ENCODE measurements at places on chromosomes 4 and X.

GRCh38 chrX:100587861-100588260 is 3.1 kb downstream of the TNMD start:
- DNase-seq, result no peak

GRCh38 chr4:115325836-115326235 is 212.4 kb upstream of the NDST4 start:
- DNase-seq, result no peak

DNA sequence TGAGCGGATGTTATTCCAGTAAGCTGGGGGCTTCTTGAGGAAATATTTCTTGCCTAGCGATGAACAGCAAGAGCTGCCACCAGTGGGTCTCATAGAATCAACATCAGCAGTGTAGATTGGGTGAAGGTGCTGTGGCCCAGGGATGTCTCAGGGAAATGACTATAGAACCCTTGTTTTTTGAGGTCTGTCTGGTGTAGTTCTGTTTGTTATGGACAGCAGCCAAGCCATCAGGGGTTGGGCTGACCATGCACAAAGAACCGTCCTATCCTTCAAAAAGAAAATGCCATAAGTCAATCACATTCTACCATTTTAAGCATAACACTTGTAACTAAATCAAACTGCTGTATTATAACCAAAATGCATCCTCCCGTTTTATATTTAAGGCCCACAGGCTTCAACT is 17.3 kb upstream of the C1GALT1C1 start:
- no peak for DNase-seq

DNA sequence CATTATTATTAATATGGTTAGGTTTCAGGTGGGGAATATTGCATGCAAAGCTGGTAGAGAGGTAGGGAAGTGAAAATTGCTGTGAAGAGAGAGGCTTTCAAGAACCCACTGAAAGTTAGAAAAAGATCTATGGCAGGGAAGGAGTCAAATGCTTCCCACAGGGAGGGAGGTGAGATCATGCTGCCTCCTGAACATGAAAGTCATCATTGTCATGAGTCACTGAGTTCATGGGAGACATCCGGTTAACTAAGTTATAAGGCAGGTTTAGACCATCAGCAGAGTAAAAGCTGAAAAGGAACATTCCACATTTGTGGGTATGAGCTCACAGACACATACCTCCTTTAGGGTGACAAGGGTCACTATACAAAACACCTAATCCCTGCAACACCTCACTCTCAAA is 16.2 kb downstream of the GATB start:
- no peak for DNase-seq

GRCh38 chr4:28545986-28546385 is 1685.3 kb downstream of the STIM2 start:
- DNase-seq, result no peak

- no peak for DNase-seq
Observed at GRCh38 chr4:16243285-16243684, 17.0 kb upstream of the TAPT1 start.

DNA sequence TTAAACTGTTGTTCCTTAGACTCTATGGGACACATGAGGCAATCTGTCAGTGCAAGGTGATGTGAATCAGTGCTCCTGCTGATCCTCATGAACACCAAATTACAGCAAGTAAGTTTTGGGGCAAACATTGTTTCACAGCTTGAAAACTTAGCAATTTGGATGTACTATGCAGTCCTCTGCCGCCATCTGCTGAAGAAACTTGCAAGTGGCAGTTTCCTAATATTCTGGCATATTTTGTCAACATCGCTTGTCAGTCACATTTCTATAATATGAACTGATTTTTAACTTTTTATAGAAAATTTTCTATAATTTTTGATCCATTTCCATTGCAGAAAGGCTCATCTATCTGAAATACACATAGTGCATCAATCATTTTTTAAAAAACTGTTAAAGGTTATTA is 56.3 kb downstream of the ZAR1 start:
- DNase-seq, result no peak

DNA sequence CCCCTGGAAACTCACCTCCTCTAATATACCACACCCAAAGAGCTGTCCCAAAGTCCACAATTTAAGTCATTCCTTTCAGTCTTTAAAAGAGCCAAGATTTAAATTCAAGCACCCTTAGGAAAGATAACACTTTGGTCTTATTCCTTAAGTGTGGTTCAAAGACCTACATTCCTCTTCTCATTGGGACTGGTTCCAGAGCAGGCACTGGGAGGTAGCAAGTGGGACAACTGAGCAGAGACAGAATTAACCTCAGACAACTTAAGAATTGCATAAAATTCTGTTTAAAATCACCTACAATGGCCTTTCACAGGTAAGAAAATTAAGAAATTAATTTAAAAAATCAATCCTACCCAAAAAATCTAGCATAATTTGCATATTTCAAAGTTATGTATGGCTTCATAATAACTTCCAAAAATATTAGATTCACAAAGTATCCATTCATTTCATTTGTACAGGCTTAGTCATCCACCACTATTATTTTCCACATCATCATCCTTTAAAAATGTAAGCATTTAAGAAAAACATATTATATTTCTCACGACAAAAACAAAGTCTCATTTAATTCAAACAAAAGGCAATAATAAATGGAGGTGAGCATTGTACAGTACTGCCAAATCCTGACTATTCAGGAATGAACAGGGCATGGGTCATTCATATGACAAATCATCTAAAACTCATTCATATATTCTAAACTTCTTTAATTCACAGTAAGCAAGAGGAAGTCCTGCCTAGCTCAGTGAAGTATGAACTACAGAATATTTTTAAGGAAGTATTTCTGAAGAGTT is 13.6 kb downstream of the PRSS12 start:
- no peak for DNase-seq

- DNase-seq, result peak; percentile 69
Observed at GRCh38 chr4:10006231-10006600, 15.1 kb downstream of the SLC2A9 start.

DNA sequence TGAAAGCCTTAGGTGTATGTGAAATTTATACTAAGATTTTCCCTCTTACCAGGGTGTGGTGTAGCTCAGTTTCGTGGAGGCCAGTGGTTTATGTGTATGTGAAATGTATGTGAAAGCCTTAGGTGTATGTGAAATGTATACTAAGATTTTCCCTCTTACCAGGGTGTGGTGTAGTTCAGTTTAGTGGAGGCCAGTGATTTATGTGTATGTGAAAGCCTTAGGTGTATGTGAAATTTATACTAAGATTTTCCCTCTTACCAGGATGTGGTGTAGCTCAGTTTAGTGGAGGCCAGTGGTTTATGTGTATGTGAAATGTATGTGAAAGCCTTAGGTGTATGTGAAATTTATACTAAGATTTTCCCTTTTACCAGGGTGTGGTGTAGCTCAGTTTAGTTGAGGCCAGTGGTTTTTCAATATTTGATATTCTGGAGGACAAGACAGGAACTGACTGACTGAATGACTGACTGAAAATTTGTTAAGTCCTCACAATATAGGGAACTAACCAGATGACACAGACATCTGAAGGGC is 143.7 kb downstream of the NEXMIF start:
- DNase-seq, result no peak

DNA sequence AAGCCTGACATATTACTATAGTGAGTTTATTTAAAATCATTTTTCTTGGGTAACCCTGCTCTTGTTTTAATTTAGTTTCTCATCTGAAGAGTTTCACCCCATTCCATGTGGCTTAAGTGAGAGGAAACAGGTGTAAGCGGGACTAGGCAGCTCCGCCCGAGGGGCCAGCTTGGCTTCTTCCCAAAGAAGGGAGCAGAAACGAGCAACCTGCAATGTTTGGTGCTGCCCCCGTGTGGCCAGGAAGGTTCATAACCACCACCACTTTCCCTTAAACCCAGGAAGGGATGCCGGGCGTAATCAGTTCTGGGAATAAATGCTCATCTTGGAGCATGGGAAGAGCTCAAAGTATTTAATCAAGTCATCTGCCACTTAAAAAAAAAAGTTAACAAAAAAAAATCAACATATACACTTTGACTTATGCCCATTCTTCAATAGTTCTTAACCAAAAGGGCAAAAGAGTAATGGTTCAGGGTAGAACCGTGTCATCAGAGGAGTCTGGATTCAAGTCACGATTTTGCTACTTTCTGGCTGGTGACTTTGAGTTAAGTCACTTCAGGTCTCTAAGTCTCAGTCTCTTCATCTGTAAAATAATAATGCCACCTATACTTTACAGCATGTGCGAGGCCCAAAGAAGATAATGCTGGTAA is 147.9 kb downstream of the NSUN7 start:
- DNase-seq, result peak; percentile 71

DNA sequence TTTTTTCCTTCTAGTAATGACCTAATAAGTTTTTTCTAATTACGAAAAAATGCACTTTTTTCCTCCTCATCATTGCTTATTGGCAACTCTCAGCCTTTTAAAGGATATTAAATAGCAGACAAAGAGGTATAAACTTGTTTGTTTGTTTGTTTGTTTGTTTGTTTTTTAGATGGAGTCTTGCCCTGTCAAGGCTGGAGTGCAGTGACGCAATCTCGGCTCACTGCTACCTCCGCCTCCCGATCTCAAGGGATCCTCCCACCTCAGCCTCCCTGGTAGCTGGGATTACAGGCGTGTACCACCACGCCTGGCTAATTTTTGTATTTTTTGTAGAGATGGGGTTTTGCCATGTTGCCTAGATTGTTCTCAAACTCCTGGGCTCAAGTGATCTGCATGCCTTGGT is 6.0 kb downstream of the RBM47 start:
- DNase-seq, result no peak

- no peak for DNase-seq
Observed at GRCh38 chr4:119540249-119540648, 88.4 kb downstream of the PDE5A start.

- no peak for DNase-seq
Observed at GRCh38 chr4:118739022-118739713, 54.0 kb downstream of the METTL14 start.

DNA sequence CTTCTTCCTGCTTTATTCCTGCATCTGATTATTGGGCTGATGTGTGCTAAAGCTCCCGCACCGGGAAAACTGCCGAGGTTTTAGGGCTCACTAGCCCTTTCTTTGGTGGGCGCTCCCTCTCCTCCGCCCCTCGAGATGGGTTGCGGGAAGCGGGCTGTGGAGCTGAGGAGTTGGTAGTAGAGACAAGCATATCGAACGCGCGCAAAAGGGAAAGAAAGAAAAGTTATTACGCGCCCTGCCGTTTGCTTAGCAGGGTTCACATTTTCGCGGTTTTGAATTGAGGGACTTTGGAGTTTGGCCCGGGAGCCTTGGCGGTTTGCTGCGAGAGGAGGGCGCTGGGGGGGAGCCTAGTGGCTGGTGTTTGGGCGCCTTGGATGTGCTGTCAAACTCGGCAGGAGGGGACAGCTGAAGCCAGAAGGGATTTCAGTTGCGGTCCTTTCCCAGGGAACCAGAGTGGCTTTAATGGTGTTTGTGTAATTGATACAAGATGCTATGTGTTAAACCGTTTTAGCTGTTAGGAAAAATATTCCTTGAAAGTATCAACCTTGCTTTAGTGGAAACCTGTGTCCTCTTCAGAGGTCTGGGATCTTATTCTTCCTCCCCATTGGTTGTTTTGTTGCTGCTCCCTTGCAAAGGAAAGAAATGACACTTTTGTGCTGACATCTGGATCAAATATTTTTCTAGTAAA is 1.1 kb downstream of the GAB1 start:
- DNase-seq, result peak; percentile 71

GRCh38 chrX:153307276-153308178 is 14.0 kb downstream of the PNMA6F start:
- no peak for DNase-seq

DNA sequence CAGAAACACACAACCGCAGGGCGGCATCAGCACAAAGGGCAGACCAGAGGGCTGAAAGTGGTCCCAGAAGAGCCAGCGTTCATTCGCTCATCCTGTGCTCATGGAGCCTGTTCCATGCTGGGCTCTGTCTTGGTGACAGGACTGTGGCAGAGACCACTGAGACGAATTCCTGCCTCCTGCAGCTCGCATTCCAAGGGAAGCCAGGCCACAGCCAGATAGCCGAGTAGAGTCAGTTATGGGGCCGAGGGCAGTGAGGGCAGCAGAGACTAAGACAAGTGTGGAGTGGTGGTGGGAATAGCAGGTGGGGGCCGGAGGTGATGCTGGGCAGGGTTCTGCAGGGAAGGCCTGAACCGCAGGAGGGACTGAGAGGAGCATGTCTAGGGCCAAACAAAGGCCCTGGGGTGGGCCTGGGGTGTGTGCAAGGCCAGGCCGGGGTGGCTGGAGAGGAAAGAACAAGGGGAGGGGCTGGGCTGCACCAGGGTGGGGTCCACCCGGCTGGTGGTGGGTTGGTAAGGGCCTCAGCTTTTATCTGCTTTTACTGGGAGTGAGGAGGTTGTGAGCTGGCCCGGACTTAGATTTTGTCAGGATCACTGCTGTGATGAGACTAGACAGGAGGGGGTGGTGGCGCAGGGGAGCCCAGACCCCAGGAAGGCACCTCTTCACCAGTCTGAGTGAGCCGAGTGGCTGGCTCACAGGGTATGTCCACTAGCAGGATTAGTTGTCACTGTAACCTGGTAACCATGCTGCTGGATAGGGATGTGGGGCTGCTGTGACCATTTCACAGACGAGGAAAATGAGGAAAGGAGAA is 6.3 kb downstream of the PSAPL1 start:
- peak; percentile 55 for DNase-seq

GRCh38 chr4:141046255-141046654 is 87.0 kb downstream of the RNF150 start:
- peak; percentile 78 for DNase-seq

- DNase-seq, result no peak
Observed at GRCh38 chr4:47334652-47335051, 128.8 kb downstream of the COMMD8 start.

GRCh38 chrX:141278306-141278705 is 36.0 kb upstream of the SPANXC start:
- DNase-seq, result no peak

- DNase-seq, result no peak
Observed at GRCh38 chr4:168485156-168485910, 5.0 kb upstream of the DDX60L start.

GRCh38 chr4:123807866-123808265 is 411.3 kb downstream of the SPRY1 start:
- DNase-seq, result no peak

Measured in sigmoid colon (tissue), 7 donors.